ENCODE measurements at places on chromosomes 16 and 17. TPM values are rescaled to one million over a fixed set of nuclear protein-coding genes. Genes with fewer than 3 reads are reported as not detected.

MYH3 gene
- total RNA-seq, result 5.4 TPM

CHST4 gene
- not detected for total RNA-seq

DPEP1 gene
- not detected for total RNA-seq

TVP23A gene
- total RNA-seq, result not detected

MAP3K3 gene
- 34.9 TPM for total RNA-seq

KRTAP1-5 gene
- total RNA-seq, result not detected

ITGAX gene
- total RNA-seq, result 79.3 TPM

NBR1 gene
- 86.3 TPM for total RNA-seq

KLHL10 gene
- not detected for total RNA-seq

SLC22A31 gene
- 1.6 TPM for total RNA-seq

DNA sequence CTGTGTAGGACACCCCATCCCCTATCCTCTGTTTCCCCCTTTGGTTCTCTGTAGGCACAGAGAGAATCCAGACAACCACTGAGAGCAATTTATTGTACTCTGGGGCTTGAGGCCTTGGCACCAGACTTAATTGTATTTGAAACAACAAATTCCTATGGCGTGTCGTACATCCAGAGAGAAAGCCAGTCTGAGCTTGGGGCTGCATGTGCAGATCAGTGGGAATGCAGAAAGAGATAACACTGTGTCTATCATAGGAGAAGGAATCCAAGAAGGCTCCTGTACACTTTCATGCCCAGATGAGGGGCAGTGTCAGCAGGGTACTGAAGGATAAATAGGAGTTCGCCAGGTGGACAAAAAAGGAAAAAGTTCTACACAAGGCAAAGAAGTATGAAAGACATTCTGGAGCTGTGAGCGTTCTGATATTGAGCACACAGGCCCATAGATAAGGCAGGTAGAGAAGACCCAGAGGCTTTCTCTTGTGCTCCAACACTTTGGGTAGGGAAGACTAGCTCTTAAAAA lies 22.0 kb upstream of the IL4R start:
- no peak for DNase-seq
- H3K4me3 ChIP-seq, result no peak overlapping the region
- H3K27ac ChIP-seq, result no peak overlapping the region
- peaks cover 70% of the 10 kb centered on the region for H3K4me1 ChIP-seq
- H3K27me3 ChIP-seq, result no peaks in the 10 kb centered on the region

- peaks cover 8% of the 10 kb centered on the region for H3K4me1 ChIP-seq
- no peak overlapping the region for H3K4me3 ChIP-seq
- H3K36me3 ChIP-seq, result no peaks in the 10 kb centered on the region
- no peak for DNase-seq
Measured at GRCh38 chr17:74728033-74728701, 8.9 kb upstream of the RAB37 start.

GRCh38 chr17:39659279-39660010 lies 5.7 kb upstream of the TCAP start:
- no peak overlapping the region for H3K4me3 ChIP-seq
- H3K27ac ChIP-seq, result no peak overlapping the region
- peaks cover 4% of the 10 kb centered on the region for H3K4me1 ChIP-seq
- no peaks in the 10 kb centered on the region for H3K27me3 ChIP-seq
- H3K36me3 ChIP-seq, result no peaks in the 10 kb centered on the region

DNA sequence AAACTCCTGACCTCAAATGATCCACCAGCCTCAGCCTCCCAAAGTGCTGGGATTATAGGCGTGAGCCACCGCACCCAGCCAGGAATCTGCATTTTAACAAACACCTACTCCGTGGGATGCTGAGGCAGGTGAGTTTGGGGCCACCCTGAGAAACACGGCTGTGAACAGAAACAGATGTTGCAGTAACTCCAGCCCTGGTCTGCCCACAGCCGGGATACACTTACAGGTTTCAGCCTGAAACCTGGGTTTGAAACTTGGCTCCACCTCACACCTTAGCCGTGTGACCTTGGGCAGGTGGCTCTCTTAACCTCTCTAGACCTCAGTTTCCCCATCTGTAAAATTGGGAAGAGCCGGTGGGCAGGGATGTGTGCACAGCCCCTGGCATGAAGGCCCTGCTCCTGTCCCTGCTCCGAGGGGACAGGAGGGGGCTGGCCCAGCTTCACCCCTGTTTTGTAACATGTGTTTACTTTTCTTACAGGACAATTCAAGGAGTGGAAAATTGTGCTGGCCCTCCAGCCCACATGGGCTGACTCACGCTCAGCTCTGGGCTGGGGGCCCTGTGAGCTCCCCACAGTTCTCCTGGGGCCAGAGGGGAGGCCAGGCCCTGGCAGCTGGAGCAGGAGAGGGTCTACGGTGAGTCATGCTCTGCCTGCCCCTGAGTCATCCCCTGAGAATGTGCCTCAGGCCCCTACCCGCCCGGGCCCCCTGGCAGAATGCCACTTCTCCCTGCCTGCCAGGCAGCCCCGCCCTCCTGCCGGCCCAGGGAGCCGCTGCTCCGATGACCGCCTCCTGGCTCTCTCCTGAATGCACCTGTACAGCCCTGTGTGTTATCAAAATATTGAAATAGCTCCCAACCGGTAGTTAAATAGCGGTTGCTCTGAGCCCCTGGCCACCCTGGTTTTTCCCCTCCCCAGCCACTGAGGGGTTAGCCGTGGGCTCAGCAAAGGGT lies 7.7 kb upstream of the PPL start:
- DNase-seq, result peak; percentile 23
- no peak overlapping the region for H3K27ac ChIP-seq
- no peaks in the 10 kb centered on the region for H3K36me3 ChIP-seq
- H3K4me1 ChIP-seq, result peaks cover 9% of the 10 kb centered on the region

GRCh38 chr16:24966031-24966430 lies 49.1 kb downstream of the ARHGAP17 start:
- H3K4me3 ChIP-seq, result no peak overlapping the region
- H3K4me1 ChIP-seq, result no peaks in the 10 kb centered on the region
- no peak overlapping the region for H3K27ac ChIP-seq
- no peak for DNase-seq
- H3K27me3 ChIP-seq, result no peaks in the 10 kb centered on the region
- H3K36me3 ChIP-seq, result peaks cover 14% of the 10 kb centered on the region

DNA sequence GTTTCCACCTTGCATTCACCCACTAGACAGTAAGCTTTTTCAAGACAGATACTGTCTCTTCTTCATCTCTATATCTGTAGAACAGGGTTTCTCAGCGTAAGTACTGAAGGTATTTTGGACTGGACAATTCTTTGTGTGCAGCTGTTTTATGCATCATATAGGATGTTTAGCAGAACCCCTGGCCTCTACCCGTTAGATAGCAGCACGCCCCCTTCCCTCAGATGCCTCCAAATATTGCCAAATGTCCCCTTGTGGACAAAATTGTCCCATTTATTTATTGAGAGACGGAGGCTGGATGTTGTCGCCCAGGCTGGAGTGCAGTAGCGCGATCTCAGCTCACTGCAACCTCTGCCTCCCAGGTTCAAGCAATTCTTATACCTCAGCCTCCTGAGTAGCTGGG lies 263.3 kb upstream of the TBX2 start:
- peaks cover 43% of the 10 kb centered on the region for H3K4me1 ChIP-seq
- no peaks in the 10 kb centered on the region for H3K27me3 ChIP-seq
- no peaks in the 10 kb centered on the region for H3K36me3 ChIP-seq
- no peak overlapping the region for H3K27ac ChIP-seq

DNA sequence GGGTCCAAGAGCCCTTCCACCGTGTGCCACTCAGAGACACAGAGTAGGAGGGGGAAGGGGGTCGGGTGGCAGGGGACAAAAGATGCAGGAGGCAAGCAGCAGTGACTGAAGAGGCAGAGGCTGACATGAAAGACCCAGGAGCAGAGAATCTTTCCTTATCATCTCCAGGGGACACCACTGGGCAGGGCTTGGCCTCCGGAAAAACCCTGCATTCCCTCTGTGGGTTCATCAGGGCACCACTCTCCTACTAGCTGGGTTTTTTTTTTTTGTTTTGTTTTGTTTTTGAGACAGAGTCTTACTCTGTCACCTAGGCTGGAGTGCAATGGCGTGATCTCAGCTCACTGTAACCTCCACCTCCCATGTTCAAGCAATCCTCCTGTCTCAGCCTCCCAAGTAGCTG lies 2.1 kb upstream of the STX4 start:
- no peak overlapping the region for H3K4me3 ChIP-seq
- no peak overlapping the region for H3K27ac ChIP-seq

DNA sequence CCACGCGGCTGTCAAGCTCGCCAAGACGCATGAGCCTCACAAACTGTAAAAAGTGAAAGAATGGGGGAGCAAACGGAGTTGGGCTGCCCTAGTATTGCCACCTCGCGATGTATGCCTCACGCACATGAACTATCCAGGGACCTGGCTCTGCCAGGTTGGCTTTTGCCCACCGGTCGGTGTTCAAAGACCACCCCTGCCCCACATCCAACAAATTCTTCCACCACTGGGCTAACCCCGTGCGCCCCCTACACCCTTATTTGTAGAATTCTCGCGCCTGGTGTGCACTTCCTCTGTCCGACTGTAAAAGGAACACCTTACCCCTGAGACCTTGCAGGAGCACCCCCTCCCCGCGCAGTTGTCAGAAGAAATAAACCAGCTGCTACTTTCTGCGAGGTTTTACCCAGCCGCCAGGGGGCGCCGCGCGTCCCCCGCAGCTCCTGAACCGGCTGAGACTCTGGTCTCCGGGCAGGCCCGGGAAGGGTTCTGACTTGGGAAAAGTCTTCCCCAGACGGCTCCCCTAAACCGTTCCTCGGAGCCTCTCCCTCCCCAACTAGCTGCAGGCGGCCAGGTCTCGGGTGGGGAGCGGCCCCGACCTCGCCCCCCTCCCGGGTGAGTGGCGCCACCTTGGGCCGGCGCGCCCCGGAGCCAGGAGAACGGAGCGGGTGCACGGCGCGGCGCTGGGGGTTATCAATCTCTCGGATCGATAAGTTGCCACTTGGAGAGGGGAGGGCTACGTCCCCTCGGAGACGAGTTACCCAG lies 1.7 kb upstream of the ZNF423 start:
- H3K36me3 ChIP-seq, result peaks cover 2% of the 10 kb centered on the region
- H3K27ac ChIP-seq, result peak overlapping the region; percentile 61
- H3K27me3 ChIP-seq, result peaks cover 57% of the 10 kb centered on the region

DNA sequence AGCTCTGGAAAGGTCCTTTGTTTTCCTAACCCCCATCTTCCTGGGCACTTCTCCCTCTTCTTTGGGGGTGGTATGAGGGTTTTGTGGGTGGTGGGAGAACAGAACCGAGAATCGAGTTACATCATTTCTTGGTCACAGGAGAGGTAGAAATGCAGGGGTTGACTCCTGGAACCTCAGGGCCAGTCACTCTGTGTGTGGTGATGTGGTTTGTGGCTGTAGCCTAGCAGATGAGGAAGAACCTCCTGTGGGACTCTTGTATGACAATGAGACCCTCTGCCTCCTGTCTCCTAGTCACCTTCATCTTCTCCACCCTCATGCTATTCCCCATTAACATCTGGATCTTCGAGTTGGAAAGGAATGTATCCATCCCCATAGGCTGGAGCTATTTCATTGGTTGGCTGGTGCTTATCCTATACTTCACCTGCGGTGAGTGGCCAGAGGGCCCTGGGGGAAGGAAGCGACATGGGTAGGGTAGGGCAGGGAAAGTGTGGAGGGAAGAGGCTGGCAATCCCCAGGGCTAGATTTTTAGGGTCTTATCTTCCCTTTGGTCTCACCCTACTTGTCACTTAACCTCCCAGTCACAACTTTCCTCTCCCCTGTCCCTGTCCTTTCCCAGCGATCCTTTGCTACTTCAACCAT lies 5.5 kb downstream of the ODF4 start:
- peaks cover 17% of the 10 kb centered on the region for H3K27me3 ChIP-seq
- peaks cover 12% of the 10 kb centered on the region for H3K4me1 ChIP-seq
- H3K27ac ChIP-seq, result no peak overlapping the region
- no peak overlapping the region for H3K4me3 ChIP-seq
- DNase-seq, result peak; percentile 21

- peaks cover 4% of the 10 kb centered on the region for H3K36me3 ChIP-seq
- H3K27ac ChIP-seq, result peak overlapping the region; percentile 9
Measured at GRCh38 chr17:77869665-77870132, 88.8 kb upstream of the TNRC6C start.

DNA sequence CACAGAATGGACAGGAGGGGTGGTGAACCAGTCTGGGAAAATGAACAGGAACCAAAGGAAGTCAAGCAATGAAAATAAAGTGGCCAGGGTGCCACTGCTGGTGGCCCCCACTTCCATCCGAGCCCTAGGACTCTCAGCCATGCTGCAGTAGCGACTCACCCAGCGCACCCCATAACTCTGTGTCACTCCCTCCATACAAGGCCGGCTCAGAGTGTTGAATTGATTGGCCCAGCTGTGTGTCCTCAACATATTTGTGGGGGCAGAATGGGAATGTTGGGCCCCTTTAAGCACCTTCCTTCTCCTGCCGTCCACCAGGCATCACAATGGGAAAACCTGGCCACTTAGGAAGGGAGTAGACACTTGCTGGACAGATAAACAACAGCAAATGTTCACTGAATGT lies 169.0 kb upstream of the SDK2 start:
- H3K4me1 ChIP-seq, result no peaks in the 10 kb centered on the region
- H3K27ac ChIP-seq, result no peak overlapping the region
- DNase-seq, result no peak
- no peak overlapping the region for H3K4me3 ChIP-seq

DNA sequence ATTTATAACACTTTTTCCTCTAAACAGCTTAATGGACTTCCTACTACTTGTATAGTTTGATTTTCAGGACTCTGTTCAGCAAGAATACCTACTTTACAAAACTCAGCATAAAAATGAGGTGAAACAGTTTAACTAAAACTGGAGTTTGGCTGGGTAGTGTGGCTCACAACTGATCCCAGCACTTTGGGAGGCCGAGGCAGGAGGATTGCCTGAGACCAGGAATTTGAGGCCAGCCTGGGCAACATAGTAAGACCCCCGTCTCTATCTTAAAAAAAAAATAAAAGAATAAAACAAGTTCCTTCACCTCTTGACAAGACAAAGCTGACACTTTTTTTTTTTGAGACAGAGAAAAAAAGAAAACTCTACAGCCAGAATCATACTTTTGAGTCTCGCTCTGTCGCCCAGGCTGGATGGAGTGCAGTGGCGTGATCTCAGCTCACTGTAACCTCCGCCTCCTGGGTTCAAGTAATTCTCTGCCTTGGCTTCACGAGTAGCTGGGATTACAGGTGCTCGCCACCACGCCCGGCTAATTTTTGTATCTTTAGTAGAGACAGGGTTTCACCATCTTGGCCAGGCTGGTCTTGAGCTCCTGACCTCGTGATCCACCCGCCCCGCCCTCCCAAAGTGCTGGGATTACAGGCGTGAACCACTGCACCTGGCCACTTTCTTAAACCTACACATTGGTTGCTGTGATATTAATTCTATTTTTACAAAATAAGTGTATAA lies 2.6 kb downstream of the PDF start:
- peaks cover 6% of the 10 kb centered on the region for H3K36me3 ChIP-seq
- peak overlapping the region; percentile 77 for H3K27ac ChIP-seq
- peaks cover 70% of the 10 kb centered on the region for H3K4me1 ChIP-seq
- no peak for DNase-seq
- H3K27me3 ChIP-seq, result no peaks in the 10 kb centered on the region
- H3K4me3 ChIP-seq, result peak overlapping the region; percentile 89

DNA sequence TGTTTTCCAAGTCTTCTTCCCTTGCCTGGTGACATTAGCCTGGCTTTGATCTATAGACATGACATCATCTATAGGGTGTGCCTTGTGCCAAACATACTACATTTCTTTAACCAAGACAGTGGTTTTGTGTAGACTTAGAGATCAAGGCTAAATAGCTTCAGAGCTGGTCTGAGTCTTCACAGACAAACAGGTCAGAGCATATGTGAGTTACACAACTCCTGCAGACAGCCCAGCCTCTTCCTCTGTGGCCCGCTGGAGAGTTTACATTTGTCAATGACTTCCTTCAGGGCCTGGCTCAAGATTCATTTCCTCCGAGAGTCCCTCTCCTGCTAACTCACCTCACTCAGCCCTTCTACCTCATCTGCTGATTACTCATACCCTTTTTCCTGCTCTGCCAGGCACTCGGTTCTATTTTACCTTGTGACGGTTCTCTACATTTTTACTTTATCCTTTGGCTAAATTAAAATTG lies 73.1 kb upstream of the TANC2 start:
- no peak overlapping the region for H3K4me3 ChIP-seq
- H3K4me1 ChIP-seq, result peaks cover 9% of the 10 kb centered on the region
- H3K36me3 ChIP-seq, result no peaks in the 10 kb centered on the region

Data from activated T-cell treated with anti-CD3 and anti-CD28 coated beads, Interleukin-2, amount 50 U/mL, for 72 hours (primary cell).